ENCODE measurements at places on chromosomes 1 and 21.
A peak's percentile ranks its signal among the peaks of the same experiment; 100 is the strongest.

DNA sequence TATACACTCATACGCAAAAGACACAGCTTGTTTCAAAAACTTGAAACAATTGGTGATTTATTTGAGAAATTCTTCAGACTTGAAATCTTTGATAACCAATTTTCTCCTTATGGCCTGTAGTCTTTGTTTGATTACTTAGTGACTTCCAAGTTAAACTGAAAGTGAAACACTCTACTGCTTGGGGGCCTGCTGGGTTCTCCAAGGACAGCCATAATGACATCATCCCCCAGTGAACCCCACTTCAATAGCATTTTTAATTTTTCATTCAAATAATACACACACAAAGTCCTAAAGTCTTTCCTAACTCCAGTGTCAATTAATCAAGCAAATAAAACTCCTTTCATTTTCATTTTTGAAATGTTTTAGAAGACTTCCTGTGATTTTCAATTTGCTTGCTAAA, 59.2 kb downstream of the KRTAP19-8 start:
- no peak for DNase-seq

GRCh38 chr1:56188221-56188620, 391.1 kb downstream of the PLPP3 start:
- no peak for DNase-seq

GRCh38 chr21:44712203-44713028, 1.0 kb upstream of the TSPEAR start:
- DNase-seq: no peak

DNA sequence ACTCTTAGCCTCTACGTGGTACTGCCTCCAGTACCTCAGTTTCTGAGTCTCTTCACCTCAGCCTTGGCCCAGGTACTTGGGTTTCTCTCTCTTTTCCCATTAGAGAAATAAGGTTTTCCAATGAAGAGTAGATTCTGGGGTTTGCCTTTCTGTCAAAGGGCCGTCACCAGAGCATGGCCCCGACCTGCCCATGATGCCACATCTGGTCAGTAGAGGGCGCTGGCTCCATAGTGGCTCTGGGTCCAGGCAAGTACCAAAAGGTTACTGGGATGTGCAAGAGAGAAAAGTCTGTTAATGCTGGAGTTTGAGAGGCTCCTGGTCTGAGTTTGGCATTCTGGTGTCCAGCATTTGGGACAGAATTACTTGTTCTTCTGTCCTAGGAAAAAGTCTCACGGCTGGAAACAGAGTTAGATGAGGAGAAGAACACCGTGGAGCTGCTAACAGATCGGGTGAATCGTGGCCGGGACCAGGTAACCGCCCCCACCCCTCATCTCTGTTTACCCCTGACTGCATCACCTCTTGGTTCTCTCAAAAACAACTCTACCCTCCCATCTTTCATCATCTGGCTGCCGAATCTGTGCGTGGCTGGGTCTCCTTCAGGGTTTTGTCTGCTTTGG, 5.3 kb upstream of the TUFT1 start:
- DNase-seq: peak; percentile 54

- DNase-seq: no peak
Observed at GRCh38 chr1:17550729-17551584, 11.5 kb downstream of the ARHGEF10L start.

- no peak for DNase-seq
Observed at GRCh38 chr1:6743189-6744101, 41.8 kb upstream of the CAMTA1 start.

GRCh38 chr1:219302697-219303096, 129.0 kb downstream of the LYPLAL1 start:
- no peak for DNase-seq

DNA sequence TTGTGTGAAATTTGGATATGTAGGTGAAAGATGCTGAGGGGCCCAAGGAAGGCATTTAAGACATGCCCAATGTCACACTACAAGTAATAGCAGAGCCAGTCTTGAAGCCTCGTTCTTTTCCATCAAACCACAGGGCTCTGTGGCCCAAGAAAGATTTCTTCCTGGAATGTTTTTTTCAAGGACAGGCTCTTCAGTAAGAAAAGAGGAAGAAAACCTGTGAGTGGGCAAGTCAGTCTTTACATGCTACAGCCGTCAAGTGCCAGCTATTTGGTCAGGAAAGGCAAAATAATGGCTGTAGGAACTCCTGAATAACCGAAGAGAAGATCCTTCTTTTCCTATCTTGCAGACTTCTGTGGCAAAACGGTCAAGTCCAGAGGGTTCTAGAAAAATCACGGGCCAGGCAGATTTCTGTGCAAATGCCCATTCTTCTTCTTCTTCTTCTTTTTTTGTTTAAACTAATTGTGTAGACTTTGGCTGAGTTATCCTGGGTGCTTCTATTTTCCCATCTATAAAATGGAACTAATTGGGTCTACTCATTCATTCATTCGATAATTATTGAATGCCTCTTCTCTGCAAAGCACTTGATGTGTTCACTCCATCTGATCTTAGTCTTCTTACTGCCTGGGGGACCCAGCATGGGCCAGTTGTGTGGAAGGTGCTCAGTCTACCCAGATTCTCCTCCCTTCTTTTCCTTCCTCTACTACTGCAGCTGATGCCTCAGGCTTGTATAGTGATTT, 1.9 kb upstream of the ID3 start:
- DNase-seq: no peak

DNA sequence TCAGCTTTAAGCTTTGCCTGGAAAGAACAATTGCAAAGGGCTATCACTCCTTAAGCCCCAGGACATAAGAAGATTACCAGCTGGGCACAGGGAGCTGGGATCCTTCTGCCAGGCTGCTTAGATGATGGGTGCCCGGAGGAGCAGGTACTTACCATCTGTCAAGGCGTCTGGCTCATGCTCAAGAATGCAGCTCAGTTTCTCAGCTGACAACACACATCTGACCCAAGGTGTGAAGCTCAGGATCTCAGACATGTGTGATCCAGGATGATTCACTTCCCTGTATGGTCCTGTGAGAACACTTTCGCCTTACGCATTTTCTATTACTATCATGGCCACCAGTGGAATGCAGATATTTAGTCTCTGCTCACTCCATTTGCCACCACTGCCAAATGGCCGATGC, 14.7 kb upstream of the DISC1 start:
- DNase-seq: no peak

GRCh38 chr1:26003262-26003661, 5.4 kb upstream of the PAFAH2 start:
- no peak for DNase-seq

DNA sequence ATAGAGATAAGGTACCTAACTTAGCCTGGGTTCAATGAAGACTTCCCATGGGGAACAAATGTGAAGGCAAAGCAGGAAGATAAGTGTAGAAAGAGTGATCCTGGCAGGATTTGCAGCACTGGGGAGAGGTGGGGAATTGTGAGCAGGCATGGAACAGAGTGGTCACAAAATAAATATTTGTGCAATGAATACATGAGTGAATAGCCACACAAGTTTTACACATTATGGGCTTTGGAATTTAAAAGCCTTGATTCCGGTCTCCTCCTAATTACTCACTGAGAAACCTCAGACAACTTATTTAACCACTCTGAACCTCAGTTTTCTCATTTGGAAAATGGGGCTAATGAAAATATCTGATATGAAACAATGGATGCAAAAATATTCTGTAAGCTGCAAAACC, 148.3 kb downstream of the ELAVL4 start:
- DNase-seq: no peak

- DNase-seq: no peak
Observed at GRCh38 chr1:179817056-179817455, 60.5 kb downstream of the TOR1AIP2 start.

GRCh38 chr1:37147906-37148305, 113.6 kb upstream of the GRIK3 start:
- DNase-seq: no peak

GRCh38 chr21:14864211-14865021, 200.4 kb downstream of the NRIP1 start:
- DNase-seq: peak; percentile 67

- DNase-seq: no peak
Observed at GRCh38 chr1:55962472-55962871, 616.9 kb downstream of the PLPP3 start.

- DNase-seq: no peak
Observed at GRCh38 chr1:28441674-28442073, 64.2 kb upstream of the RCC1 start.

GRCh38 chr1:12170263-12170671, 3.5 kb downstream of the TNFRSF1B start:
- DNase-seq: no peak

- no peak for DNase-seq
Observed at GRCh38 chr1:203944651-203945404, 83.4 kb downstream of the SNRPE start.

GRCh38 chr1:239993366-239993765, 98.3 kb upstream of the FMN2 start:
- DNase-seq: no peak

GRCh38 chr1:34885405-34886247, 26.1 kb upstream of the SMIM12 start:
- no peak for DNase-seq

DNA sequence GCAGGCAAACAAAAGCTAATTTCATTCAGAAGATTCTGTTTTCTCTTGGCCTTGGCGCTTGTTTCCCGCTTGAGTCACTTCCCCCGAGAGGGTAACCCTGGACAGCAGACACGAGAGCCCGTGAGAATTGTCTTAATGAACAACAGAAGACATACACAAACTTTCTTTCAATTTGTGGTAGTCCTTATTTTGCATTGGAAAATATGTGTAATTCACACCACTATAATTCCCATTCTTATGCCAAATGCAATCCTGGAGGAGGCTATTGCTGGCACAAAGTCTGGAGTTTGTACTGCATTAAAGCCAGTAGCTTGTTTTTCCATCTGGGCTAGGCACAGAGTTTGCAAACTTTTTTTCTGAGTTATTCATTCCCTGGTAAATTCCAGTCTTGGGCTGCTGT, 109.8 kb upstream of the IVNS1ABP start:
- DNase-seq: no peak

DNA sequence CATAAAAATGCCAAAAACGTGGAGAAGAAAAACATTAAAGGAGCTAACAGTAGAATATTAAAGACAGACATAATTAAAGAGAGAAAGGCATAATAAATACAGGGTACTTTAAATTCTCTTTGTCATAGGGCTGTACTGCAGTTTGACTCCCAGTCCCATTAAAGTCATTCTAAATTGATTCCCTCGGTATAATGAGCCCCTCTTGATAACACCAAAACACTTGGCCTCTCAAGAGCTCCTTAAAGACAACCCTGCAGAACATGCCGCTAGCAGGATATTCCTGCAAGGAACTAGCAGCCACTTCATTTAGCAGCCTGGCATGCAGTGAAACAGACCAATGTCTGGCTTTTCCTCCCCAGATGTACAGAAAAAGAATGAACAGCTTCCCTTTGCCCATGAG, 273.8 kb upstream of the ESRRG start:
- DNase-seq: no peak

- DNase-seq: no peak
Observed at GRCh38 chr1:42422737-42423136, 33.1 kb downstream of the ZMYND12 start.

GRCh38 chr1:176244851-176245250, 37.8 kb upstream of the COP1 start:
- DNase-seq: no peak

DNA sequence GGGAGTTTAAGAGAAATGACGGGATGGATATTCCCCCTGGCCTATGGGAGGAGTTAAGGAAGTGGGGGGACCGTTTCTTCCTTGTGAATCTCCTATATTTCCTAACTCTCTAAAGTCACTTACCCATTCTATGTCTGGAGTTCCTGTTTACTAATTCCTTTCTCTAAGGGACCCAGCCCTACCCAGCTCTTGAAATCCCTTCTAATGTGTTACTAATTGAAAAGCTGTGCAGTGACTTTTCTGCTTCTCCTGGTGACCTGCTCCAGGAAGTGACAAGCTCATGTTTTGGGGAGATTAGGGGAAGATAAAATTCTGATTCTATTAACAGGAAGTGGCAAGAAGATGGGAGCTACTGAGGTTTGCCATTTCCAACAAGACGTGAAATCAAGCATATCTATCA, 4.0 kb upstream of the SAMSN1 start:
- no peak for DNase-seq

- DNase-seq: no peak
Observed at GRCh38 chr1:10774615-10775310, 21.7 kb downstream of the CASZ1 start.

GRCh38 chr1:209673631-209674417, 1.4 kb upstream of the G0S2 start:
- DNase-seq: no peak

- DNase-seq: no peak
Observed at GRCh38 chr1:104765085-104765484, 1015.4 kb downstream of the AMY1C start.

GRCh38 chr1:94329276-94329675, 88.9 kb upstream of the ABCD3 start:
- DNase-seq: no peak

DNA sequence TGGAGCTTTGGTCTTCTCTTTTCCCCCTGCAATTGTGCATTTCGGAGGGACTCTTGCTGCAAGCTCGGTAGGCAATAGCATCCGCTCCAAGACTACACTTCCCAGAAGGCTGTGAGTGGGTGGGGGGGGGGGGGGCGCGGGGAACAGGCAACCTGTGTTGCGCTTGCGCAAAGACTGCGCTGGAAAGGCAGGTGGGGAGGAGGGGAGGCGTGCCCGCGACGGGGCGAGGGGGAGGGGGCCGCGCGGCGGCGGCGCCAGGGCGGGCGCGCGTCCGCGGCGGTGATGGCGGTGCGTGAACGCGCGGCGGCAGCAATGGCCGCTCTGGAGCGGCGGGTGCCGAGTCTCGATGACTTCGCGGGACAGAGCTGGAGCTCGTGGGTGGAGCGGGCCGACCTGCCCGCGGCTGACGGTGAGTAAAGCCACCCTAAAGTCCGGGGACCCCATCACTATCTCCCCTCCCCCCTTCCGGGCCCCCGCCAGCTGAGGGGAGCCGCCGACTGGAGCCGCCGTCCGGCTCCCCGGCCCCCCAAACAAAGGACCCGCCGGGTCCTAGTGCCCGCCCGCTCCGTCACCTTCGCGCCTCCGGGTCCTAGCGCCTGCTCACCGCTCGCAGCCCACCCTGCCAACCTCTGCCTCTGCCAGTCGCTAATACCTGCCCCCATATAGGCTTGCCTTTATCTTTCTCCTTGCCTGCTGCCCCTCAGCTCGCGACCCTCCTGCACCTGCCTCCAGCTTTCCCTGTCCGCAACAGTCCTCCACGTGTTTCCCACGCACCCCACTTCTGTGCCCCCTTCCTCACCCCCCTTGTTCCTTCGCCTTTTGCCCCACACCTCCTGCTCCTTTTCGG, at the start of gene ATXN7L2:
Gene ATXN7L2, plus strand, starts transcription at position 234 of the 847 bp plus-strand sequence. Its CDS starts 49 bp downstream, at position 283.
- DNase-seq: peak; percentile 89

DNA sequence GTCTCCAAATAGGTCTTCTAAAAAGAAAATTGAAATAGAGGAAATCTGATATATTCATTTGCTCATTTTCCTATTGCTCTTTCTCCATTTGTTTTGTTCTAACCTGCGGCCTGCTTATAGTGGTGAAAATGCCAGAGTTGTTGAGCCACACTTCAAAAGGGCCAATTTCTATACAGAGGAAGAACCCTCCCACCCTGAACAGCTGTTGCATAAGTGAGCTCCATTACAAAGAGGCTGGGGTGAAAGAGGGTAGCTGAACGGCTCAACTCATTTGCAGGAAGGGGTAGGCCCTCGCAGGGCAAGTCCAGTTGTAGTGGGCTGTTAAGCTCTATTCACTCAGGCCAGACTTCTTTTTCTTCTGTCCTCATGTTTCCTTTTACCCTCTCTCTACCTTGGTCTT, 8.8 kb downstream of the ADCY10 start:
- no peak for DNase-seq

- DNase-seq: no peak
Observed at GRCh38 chr1:18253093-18253492, 145.5 kb downstream of the IGSF21 start.

Data from SK-N-DZ (cell line).